ENCODE measurements at places on chromosomes 13 and 19.

DNA sequence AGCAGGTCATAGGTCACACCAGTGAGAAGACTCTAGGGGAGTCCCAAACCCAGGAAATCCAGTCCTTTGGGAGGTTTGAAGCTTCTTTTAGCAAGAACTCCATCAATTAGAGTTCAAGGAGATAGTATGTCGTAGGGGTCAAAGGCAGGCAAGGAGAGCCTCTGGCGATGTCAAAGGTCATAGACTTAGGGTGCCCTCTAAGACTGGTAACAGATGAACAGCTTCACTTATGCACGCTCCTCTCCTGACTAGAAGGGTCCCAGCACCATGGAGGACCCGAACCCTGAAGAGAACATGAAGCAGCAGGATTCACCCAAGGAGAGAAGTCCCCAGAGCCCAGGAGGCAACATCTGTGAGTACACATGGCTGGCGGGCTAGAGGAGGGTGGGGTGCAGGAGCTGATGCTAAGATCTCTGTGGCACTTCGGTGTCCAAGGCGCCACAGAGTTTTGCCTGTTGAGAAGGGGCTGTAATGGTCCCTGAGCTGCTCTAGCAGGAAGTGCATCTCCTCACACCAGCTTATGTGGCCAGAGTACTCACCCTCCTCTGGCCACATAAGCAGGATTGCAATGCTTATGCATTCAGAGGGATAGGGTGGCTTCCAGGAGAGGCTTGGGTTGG is 557 bp downstream of the ZNF576 start:
- no peak for DNase-seq

DNA sequence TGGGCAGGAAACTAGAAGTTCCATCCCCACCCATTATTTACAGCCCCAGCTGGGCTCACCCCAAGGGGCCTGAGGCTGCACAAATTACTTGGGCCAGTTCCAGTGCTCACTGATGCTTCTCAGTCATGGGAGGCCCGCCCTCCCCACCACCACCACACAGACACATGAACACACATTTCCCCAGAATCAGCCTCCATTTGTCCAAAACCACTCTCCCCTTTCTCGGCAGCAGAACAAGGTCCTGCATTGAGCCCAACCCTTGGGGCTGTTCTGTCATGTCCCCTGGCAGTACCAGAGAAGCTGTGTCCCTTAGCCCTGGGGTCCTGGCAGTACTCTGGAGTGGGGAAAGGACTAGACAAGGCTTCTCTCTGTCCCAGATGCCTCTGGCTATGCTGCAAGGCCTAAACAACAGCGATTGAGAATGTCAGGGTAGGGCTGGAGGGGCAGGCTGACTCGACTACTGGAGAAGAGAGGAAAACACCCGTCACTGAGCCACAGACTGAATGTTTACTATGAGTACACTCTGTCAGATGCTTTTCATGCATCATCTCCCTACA is 21.8 kb downstream of the SAMD4B start:
- no peak for DNase-seq

- DNase-seq = no peak
These were observed 200.5 kb downstream of the FGF9 start for GRCh38 chr13:21871382-21871781.

DNA sequence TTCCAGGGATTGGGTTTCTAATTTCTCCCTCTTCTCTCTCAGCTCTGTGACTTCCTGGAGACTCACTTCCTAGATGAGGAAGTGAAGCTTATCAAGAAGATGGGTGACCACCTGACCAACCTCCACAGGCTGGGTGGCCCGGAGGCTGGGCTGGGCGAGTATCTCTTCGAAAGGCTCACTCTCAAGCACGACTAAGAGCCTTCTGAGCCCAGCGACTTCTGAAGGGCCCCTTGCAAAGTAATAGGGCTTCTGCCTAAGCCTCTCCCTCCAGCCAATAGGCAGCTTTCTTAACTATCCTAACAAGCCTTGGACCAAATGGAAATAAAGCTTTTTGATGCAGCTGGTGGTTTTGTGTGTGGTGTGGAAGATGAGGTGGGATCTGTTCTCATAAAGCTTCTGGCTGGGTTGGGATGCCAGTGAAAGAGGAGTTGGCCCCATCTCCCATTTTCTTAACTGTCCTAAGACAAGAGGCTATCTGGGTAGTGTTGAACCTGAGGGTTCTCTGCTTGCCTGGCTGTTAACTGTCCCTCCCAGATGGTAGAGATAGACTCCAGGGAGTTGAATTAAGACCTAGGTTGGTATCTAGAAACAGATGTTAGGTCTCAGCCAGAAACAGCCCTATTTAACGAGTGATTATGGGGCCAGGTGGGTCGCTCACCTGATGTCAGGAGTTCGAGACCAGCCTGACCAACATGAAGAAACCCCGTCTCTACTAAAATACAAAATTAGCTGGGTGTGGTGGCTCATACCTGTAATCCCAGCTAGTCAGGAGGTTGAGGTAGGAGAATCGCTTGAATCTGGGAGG is 1.6 kb downstream of the FTL start:
- no peak for DNase-seq

DNA sequence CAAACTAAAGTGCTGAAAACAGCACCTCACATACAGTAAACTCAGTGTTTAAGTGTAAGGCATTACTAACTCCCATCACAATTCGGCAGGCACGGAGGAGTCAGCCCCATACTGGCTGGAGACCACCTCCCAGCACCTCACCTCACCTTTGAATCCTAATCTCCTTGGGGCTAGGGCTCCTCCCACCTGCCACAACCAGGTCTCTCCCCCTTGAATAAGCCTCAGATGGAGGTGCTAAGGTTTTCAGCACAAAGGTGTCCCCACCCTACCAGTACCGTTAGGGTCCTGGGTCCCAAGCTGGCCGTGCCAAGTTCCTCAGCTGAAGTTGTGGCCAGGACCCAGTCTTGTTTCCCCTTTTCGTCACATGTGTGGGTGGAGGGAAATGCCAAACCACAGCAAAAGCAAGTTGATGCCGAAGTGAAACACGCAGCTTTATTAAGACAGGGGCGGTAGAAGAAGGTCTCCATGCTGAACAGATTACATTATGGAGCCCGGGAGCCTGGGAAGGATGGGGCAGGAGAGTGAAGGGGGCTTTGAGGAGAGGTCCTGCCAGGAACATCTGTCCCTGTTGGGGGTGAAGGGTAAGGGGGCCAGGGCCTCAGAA is at the start of gene IGFLR1:
Gene IGFLR1, minus strand, starts transcription at position 332 of the 604 bp plus-strand sequence. CDS start 1,272 bp downstream, outside the sequence.
- DNase-seq = no peak

DNA sequence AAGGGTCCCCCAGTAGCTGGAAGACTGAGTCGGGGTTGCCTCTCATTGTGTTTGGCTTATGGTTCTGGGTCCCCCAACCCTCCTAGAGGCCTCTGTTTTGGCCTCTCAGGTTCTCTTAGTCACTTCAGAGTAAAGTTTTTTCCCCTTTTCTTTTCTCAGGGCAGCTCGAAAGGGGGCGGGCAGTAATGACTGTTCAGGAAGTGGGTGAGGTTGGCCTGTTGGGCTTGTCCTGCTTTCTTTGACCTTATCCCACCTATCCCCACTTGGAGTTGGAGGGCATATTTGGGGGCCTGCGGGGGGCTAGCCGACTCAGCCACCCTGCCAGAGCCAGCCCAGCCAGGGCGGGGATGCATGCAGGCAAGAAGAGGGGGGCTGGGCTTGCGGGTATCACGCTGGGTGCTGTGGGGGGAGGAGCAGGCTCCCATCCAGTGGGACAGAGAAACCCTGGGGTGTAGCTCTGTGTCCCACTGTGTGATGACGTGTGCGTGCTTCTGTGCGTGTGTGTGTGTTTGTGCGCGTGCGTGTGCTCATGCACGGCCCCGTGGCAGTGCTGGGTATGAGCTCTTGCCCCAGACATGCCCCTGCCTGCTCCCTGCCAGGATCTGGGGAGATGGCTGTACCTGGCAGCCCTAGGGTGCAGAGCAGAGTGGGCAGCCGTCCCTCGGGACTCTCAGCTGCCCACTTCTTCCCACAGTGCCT is 1.4 kb downstream of the CIC start:
- no peak for DNase-seq

DNA sequence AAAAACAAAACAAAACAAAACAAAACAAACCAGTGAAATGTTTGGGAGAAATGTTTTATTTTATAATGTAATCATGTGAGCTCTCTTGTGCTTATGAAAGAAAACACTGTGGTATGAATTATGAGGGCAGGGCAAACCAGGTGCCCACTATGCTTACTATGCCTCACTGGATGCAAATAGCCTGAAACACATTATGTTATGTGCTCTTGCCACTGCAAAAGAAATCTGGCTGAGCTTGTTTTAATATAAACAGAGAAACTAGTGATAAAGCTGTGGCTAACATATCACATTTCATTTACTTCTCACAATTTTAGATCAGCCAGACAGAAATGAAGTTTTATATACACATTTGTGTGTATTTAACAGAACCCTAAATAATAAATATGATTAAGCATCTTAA is 8.7 kb upstream of the NBEA start:
- no peak for DNase-seq

- DNase-seq = no peak
These were observed 302.6 kb downstream of the COG6 start for GRCh38 chr13:39957868-39958677.

- DNase-seq = no peak
These were observed 28.2 kb upstream of the GPI start for GRCh38 chr19:34336781-34337271.

DNA sequence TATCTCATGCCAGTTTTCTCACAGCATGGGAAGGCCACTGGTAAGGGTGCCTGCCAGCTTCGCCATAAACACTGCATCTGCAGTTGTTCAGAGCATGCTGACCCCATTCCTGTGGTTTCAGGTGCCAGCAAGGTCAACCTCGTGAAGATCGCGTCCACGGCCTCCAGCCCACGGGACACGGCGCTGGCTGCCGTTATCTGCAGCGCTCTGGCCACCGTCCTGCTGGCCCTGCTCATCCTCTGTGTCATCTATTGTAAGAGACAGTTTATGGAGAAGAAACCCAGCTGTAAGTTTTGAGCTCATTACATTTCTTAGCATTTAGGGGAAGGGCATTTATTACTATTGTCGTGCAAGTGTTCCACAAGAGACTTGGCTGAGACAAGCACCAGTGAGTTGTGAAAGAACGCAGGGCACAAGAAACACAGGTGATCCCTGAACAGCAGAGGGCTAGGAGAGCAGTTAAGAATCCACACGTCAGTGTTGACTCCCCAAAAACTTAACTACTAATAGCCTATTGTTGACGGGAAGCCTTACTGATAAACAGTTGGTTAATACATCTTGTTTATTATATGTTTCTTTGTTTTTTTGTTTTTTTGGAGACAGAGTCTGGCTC is 88.8 kb downstream of the TNFRSF19 start:
- no peak for DNase-seq

DNA sequence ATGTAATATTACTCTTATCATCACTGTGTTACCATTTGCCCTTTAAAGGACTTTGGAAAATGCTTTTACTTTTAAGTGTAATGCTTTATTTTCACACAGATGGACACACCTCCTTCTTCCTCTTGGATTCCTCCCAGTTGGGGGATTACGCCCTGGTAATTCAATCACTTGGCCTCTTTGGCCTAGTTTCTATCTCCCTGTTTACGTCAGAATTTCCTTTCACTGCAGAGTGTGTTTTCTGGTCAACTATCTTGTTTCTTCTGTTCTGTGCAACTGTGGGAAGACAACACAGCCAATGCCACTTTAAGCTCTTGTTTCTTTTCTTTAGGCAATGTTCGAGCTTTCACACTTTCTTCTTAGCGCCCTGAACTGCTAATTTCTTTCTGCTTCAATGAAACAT is 257.3 kb upstream of the MAB21L1 start:
- no peak for DNase-seq

- no peak for DNase-seq
These were observed 863.2 kb downstream of the DIAPH3 start for GRCh38 chr13:59300355-59301173.

GRCh38 chr19:14510311-14511228 is 7.6 kb downstream of the DNAJB1 start:
- no peak for DNase-seq

- peak; percentile 29 for DNase-seq
These were observed 213.2 kb upstream of the SOX1 start for GRCh38 chr13:111853721-111854120.

DNA sequence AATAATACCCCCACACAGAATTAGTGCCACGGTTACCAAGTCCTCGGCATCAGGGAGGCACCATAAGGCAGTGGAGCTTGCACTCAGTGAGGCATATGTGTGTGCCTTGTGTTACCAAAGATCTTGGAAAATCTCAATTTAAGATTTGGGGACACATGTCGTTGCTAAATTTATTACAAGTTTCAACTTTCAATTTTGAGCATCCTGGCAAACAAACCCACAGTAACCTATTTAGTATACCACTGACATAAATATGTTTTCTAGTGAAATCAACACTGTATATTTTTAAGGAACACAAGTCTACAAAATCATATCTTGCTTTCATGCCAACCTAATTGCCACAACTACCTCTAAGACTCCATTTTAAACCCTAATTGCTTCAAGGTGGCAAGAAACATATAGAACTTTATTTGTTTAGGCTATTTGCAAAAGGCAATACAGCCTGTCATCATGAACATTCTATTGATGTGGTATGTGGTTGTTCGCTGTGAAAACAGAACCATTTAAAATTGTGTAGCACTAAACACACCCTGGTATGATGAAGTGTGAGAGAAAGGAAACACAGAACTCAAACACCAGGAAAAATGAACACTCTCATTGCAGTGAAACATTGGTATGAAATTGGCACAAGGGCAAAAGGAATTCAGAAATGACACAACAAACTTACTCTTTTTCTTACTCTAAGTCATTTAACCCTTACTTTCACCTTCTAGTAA is 531.1 kb downstream of the IRS2 start:
- DNase-seq = no peak

DNA sequence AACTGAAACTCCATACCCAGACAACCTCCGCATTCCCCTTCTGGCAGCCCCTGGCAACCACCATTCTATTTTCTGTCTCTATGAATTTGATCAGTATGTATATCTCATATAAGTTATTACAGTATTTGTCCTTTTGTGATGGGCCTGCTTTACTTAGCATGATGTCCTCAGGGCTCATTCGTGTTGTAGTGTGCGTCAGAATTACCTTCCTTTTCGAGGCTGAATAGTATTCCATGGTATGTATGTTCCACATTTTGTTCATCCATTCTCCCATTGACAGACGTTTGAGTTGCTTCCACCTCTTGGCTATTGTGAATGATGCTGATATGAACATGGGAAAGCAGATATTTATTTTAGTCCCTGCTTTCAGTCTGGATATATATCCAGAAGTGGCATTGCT is 5.0 kb downstream of the PLEKHF1 start:
- no peak for DNase-seq

DNA sequence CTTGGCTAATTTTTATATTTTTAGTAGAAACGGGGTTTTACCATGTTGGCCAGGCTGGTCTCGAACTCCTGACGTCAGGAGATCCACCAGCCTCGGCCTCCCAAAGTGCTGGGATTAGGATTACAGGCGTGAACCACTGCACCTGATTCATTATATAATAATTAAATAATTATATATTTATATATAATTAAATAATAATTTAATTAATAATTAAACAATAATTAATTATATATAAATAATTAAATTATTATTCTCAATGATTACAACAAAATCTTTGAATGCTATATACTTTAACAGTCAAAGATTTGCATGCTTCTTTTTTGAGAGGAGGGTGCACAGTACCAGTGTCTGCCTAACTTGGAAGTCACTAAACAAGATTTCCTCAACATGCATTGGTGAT is 872.3 kb downstream of the EFNB2 start:
- DNase-seq = no peak

- no peak for DNase-seq
These were observed 893.4 kb downstream of the DIAPH3 start for GRCh38 chr13:59270327-59270726.
